ENCODE measurements at places on chromosomes 7 and 10.

- no peak for DNase-seq
Measured at GRCh38 chr10:98901441-98902110, 334.1 kb downstream of the HPSE2 start.

DNA sequence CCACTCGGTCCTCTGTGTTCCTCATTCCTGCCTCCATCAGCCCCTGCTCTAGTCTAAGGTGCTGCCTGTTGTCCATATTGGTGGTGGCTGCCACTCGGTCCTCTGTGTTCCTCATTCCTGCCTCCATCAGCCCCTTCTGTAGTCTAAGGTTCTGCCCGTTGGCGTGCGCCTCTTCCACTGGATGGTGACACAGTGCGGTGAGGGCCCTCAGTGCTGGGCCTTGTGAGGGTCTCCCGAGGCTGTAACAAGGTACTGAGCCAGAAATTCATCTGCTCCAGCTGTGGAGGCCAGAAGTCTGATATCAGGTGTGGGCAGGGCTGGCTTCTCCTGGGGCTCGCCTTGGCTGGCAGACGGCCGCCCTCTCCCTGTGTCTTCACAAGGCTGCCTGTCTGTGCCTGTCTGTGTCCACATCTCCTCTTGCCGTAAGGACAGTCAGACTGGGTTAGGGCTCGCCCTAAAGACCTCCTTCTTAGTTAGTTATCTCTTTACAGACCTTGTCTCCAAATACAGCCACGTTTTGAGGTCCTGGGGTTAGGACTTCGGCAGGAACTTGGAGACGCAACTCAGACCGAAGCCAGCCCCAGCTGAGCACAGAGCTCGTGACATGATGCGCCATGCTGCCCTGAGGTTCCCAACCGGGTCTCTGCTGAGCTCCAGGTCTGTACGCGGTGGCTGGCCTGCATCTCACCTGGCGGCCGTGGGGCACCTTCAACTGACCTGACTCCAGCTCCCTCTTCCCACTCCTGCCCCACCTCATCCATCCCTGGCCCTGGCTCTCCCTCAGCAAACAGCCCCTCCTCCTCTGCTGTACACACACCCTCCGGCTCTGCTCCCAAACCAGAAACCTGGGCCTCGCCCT is 181.4 kb upstream of the SHH start:
- DNase-seq: no peak

DNA sequence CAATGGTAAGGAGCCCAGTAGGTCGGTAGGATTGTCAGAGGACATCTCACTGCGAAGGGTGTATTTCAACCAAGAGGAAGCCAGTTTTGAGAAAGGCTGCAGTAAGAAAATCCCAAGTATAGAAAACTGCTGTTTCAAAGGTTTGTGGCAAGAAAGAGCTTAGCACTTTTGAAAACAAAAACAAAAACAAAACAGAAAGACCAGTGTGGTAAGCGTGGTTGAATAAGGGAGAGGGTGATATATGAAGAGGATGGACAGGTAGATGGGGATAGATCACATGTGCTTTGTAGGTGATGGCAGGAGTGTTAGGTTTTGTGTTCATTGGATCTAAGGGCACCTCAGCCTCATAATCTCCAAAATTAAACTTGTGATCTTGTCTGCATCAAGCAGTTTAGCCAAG is 141.6 kb upstream of the WNT16 start:
- DNase-seq: no peak

GRCh38 chr10:19168584-19168983 is 120.0 kb downstream of the MALRD1 start:
- DNase-seq: no peak

GRCh38 chr10:101780818-101781654 is 2.2 kb downstream of the NPM3 start:
- no peak for DNase-seq

- no peak for DNase-seq
Measured at GRCh38 chr10:106535304-106535953, 629.1 kb downstream of the SORCS1 start.

GRCh38 chr10:121899727-121900126 is 28.1 kb downstream of the ATE1 start:
- no peak for DNase-seq

GRCh38 chr7:11776039-11776438 is 56.0 kb downstream of the THSD7A start:
- no peak for DNase-seq

DNA sequence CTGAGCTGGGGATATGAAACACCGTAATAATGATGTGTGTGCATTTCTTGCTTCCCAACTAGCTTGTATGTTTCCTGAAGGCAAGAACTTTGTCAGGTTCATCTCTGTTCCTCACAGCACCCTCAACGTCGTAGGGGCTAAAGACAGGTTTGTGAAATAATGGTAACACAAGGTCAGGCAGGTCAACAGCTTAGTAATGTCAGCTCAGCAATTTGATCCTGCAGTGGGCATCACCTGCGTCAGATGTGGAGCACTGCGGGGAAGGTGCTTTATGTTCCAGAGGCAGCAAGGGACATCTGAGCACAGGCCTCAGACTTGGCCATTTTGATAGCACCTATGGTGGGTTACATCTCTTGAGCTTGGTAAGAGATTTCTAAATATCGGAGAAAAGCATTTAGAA is 51.8 kb upstream of the BTBD16 start:
- DNase-seq: no peak

DNA sequence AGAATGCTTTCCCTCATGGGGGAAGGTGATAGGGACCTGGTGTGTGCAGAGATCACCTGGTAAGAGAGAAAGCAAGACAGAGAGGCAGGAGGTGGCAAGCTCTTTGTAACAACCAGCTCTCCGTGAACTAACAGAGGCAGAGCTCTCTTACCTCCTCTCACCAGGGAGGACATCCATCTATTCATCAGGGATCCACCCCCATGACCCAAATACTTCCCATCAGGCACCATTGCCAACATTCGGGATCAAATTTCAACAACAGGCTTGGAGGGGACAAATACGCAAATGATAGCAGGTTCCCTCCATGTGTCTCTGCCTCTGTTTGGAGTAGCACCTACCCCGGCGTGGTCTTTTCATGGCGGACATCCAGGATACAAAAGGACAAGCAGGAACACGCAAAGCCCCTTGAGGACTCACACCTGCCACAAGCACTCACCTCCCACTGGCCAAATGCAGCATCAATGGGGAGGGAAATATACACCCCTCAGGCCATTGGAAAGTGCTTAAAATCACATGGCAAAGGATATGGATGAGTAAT is 431.2 kb upstream of the AUTS2 start:
- DNase-seq: no peak

- DNase-seq: no peak
Measured at GRCh38 chr10:71158902-71159301, 53.5 kb upstream of the UNC5B start.

DNA sequence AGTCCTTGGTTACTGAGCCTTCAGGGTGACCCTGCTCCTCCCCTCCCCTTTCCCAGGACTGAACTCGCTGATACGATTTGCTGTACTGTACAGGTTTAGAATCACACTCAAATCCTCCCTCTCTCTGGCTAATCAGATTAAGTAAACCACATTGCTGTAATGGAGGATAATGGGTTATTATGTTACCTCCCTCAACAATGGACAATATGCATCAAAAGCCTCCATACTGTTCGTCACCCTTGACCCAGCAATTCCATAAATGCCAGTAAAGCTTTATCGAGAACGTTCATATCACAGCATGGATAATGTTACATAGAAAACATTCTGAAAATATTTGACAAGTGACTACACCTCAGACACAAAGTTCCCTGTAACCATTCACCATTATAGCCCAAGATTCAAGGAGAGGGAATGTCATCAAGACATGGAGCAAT is 61.7 kb downstream of the FAM107B start:
- no peak for DNase-seq

- no peak for DNase-seq
Measured at GRCh38 chr7:31337002-31337565, 3.4 kb downstream of the NEUROD6 start.

- DNase-seq: no peak
Measured at GRCh38 chr10:34102893-34103506, 712.1 kb downstream of the PARD3 start.

GRCh38 chr7:30249316-30249715 is 35.1 kb upstream of the ZNRF2 start:
- no peak for DNase-seq

DNA sequence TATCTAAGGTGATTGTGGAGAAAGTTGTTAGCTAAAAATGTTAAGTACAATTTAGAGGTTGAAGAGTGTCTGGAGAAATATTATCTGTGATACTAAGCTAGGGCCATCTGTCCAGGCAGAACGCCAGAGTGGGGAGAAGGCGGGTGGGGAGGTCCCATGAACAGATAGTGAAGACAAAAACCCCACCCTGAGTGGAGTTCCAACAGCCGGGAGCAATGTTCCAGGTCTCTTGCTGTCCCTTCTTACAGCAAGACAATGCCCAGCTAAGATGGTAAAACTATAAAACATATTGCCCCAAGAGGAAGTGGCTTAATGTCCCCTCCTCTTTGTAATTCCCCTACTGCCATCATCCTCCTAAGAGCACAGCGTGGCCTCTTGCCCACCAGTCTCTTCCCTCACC is 10.4 kb upstream of the IL15RA start:
- no peak for DNase-seq

- DNase-seq: no peak
Measured at GRCh38 chr10:49611166-49611815, 1.2 kb downstream of the SLC18A3 start.

- DNase-seq: no peak
Measured at GRCh38 chr10:88205842-88206446, 342.5 kb downstream of the PTEN start.

GRCh38 chr10:17847585-17848296 is 38.6 kb downstream of the MRC1 start:
- no peak for DNase-seq

DNA sequence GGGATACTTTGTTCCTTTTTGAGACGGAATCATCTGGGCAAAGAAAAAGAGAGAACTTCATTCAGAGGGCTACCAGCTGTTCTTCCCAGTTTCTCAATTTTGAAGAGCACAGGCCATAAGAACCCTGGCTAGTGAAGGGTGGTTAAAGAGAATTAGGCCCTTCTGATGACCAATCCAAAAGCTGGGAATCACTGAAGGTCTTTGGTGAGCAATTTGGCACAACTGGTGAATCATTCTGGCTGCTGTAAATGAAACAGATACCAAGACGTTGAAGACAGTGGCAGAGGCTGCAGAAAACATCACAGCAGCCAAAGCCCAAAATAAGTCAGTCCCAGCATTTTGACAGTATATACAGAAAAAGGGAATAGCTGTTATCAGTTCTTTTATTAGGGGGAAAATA is 5.1 kb downstream of the RAPGEF5 start:
- DNase-seq: no peak

DNA sequence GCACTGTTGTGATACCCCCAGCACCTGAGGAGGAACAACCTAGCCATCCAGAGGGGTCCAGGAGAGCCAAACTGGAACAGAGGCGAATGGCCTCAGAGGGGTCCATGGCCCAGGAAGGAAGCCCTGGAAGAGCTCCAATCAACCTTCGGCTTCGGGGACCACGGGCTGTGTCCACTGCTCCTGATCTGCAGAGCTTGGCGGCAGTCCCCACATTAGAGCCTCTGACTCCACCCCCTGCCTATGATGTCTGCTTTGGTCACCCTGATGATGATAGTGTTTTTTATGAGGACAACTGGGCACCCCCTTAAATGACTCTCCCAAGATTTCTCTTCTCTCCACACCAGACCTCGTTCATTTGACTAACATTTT is 1.6 kb upstream of the CASP2 start:
- DNase-seq: no peak

- DNase-seq: no peak
Measured at GRCh38 chr7:27614095-27614494, 48.6 kb downstream of the HIBADH start.

Data from omental fat pad (tissue), 4 donors.